ENCODE measurements at places on chromosomes 2 and 18.

GRCh38 chr2:26861610-26862224, 13.8 kb downstream of the DPYSL5 start:
- no peak for DNase-seq

DNA sequence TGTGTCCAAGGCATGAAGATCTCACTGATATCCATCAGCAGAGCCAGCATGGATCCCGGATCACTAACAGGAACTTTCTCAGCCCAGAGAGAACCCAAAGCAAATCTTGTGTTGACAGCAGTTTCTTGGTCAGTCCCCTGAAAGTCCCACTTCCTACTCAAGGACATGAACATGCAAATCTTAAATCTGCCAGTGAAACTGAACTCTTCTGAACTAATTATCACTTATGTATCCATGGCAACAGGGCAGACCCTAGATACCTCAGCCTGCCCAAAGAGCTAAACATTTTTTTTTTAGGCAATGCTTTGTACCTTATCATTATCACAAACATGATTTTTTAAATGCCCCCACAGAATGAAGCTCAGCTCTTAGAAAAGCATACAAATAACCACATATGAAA, 127.8 kb upstream of the DDX18 start:
- DNase-seq, result no peak

DNA sequence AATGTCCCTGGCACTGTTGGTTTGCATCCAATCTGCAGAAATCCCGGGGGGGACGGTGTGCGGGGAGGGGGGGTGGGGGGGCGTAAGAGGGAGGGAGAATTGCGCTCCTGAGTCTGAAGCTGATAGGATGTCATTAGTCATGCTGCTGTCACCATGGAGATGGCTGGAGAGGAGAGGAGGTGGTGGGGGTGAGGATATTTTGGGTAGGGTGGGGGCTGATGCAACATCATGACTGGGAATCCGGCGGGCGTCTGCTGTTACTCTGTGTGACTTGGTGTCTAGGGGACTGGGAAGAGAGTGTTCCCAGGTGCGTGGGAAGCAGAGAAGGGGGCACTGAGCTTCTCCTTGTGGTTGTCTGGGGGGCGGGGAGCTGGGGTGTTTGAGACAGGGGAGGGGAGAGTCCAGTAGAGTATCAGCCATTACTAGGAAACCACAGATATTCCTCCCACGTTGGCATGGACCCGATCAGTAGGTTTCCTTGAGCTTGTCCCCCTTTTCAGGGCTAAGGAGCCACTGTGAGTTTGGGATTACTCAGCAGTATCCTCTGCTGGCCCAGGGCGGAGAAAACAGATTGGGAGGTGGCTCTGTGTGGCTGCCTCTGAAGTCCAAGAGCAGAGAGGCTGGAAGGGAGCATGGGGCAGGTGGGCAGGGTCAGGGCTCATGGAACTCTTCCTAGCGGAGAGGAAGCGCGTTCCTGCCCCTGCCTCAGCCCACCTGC, 18.9 kb downstream of the TET3 start:
- DNase-seq, result no peak

DNA sequence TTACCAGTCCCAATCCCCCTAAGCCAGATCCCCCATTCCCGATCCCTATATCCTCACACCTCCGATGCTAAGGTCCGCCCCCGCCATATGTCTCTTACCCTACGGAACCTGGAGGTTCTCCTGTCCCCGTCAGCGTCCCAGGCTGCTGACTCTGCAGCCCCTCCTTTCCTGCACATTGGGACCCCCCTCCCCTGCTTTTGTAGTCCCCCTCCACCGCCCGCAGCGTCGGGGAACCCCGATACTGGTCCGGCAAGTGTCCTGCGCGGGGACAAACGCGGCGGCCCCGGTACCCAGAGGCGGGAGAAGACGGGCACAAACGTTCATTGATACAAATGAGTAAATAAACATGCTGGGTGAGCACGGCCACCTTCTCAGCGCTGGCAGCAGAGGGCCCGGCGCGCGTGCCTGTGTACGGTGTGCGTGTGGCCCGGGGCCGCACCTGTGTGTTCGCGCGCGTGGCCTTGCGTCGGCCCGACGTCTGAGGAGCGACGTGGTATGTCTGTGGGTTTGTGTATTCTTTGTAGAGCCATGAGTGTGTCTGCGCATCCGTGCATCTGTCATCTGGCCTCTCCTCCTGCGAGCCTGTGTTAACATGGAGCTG, 2.0 kb upstream of the CYP26B1 start:
- DNase-seq, result no peak

GRCh38 chr2:156334496-156335478, 2.3 kb upstream of the NR4A2 start:
- peak; percentile 65 for DNase-seq

- DNase-seq, result no peak
Measured at GRCh38 chr2:240982821-240983281, 15.6 kb upstream of the SNED1 start.

DNA sequence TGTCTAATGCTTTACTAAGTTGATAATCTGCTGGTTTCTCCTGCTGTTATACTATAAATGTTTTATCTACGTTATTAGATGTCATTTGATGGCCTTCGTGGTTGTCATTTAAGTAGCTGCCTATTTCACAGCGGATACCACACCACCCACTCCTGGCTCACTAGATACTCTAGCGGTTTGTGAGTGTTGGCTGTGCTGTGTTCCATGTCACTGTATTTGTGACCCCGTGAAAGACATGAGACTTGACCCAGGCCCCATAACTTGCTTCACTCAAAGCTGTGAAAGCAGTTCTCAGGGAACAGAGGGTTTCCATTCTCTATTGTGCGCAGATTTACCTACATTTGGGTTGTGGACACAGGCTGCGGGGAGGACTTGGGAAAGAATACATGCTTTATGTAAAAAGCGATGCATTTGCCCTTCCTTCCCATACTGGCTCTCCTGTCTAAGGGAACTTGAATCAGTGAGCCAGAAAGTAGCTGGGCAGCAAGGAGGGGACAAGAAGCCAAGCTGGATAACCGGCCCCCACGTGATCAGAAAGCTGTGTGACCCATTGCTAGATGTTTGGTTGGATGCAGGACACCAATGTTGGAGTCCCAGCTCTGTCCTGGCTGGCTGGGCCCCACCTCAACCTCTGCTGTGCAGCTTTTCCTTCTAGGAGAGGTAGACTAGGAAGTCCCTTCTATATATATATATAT, 52.2 kb downstream of the PLB1 start:
- DNase-seq, result no peak

DNA sequence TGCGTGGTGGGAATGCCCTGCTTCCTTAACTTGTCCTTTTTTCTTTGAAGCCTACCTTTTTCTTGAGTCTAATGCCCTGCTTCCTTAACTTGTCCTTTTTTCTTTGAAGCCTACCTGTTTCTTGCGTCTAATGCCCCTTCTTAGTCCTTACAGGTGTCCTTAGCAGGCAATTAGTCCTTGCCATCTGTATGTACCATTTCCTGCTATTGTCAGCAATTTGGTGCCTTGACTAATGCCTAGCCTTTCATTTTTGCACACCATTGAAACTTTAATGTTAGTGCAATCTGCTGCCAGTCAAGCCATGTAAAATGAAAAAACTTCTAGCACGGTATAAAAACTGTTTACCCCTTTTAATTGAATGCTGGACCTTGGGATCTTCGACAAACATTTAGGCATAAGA, 4.3 kb downstream of the KDM3A start:
- DNase-seq, result no peak

- DNase-seq, result no peak
Measured at GRCh38 chr2:41913311-41913710, 134.5 kb upstream of the PKDCC start.

DNA sequence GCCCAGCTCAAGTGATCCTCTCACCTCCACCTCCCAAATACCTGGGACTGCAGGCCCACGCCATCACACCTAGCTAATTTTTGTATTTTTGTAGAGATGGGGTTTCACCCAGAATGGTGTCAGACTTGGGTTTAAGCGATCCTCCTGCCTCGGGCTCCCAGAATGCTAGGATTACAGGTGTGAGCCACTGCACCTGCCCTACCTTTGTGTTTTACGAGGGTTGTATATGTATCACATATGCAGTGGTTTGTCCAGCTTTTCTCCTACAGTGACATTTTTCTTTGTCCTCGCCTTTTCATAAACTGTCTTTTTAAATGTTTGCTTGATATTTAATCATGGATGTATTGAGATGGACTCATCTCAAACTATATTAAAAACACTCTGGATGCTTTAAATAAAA, 38.5 kb downstream of the AGAP1 start:
- no peak for DNase-seq

GRCh38 chr2:203301667-203302066, 26.5 kb upstream of the ABI2 start:
- no peak for DNase-seq

DNA sequence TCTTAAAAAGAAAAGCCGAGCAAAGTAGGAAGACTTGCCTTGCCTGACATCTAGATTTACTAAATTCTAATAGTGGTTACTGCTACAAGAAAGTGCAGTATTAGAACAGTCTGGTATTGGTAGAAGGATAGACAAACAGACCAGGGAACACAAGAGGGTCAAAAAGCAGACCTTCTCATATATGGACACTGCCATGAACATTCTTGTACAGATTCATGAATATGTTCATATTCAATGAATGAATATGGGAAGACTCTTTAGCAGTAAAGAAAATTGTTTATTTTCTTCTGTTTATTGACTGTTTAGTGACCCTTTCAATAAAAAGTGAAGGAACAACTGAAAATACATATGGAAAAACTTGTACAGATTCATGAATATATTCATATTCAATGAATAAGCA, 37.6 kb downstream of the DTNB start:
- no peak for DNase-seq

DNA sequence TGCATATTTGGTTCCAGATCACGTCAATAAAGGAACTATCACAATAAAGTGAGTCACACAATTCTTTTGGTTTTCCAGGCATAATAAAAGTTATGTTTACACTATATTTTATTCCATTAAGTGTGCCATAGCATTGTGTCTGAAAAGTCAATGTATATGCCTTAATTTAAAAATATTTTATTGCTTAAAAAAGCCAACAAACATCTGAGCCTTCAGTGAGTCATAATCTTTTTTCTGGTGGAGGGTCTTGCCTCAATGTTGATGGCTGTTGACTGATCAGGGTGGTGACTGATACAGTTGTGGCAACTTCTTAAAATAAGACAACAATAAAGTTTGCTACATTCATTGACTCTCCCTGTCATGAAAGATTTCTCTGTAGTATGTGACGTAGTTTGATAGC, 254.3 kb upstream of the SPOPL start:
- DNase-seq, result no peak

DNA sequence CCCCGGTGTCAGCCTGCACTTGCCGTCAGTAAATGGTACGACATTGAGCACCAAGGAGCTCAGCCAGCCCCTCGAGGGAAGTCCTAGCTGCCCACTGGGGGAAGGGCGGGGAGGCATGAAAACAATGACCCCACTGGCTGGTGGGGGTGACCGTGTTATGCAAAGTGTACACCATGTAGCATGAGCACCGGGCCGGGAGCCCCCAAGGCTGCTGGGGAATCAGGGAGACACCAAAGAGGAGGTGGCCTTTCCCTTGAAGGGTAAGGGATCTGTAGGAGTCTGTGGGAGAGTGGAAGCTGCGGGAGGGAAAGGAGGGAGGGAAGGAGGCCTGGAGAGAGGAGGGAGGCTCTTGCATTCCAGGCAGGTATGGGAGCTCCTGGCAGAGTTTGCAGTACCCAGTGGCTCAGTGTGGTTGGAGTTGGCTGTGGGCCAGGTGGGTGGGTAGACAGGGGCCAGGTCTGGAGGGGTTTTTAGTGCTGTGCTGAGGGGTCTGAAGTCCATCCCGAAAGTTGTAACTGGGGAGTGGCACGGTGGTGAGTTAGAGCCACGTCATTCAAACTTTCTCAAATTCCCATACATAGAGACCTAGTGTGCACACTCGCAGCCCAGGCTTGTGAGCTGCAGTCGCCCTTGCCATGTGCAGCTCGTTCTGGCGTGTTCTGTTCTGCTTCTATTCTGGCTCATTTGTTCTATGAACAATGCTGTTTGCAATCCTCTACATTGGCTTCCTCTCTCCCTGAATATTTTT, 22.4 kb downstream of the RRM2 start:
- DNase-seq, result no peak

- DNase-seq, result no peak
Measured at GRCh38 chr2:171235262-171235881, 74.7 kb upstream of the TLK1 start.

- DNase-seq, result no peak
Measured at GRCh38 chr2:128406736-128407554, 88.3 kb upstream of the HS6ST1 start.

- no peak for DNase-seq
Measured at GRCh38 chr18:9757827-9758621, 49.9 kb downstream of the RAB31 start.

GRCh38 chr2:164690361-164690760, 69.1 kb upstream of the GRB14 start:
- no peak for DNase-seq

DNA sequence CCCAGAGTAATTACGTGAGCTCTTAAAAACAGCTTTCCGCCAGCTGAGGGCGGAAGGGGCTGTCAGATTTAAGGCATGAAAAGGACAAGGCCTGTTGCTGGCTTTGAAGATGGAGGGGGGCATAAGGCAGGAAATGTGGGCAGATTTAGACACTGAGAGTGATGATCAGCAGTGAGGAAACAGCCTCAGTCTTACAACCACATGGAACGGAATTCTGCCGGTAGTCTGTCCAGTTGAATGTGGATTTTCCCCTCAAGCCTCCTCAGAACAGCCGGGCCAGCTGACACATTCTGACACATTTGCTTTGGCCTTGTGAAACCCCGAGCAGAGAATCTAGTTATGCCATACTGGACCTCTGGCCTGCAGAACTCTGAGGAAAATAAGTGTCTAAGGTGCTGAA, 16.6 kb downstream of the POLE4 start:
- no peak for DNase-seq

- DNase-seq, result no peak
Measured at GRCh38 chr18:14933964-14934363, 186.0 kb downstream of the ANKRD30B start.

DNA sequence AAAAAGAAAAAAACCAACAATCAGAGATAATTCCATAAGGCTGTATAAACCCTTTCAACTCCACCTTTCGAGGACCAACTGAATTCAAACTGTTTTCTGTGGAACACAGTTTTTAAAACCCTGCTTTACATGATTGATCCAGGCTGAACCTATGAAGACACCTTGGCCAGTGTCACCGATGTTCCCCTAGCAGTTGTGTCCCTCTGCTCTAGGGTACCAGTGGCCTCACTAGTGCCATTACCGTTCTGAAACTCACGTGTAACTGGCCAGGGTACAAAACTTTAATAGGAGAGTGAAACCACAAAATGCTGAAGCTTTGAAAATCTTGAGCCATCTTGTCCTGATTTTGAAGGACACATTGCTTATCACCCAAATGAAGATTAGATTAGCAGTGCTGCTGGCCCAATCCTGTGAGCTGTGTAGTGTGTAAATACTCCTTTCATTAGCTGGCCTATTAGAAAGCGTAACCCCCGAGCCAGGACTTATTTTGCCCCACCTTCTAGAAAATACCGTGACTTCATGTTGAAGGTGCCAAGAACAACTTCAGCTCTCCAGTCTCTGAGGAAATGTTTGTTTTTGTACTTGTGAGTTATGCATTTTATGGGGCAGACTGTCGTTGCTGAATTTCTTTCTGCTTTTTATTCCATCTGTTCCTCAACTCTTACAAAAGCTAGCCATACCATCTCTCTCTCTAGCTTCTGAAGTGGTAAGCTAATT, 147.8 kb upstream of the MAP3K20 start:
- DNase-seq, result no peak
